ENCODE measurements at places on chromosomes 7 and 10.

DNA sequence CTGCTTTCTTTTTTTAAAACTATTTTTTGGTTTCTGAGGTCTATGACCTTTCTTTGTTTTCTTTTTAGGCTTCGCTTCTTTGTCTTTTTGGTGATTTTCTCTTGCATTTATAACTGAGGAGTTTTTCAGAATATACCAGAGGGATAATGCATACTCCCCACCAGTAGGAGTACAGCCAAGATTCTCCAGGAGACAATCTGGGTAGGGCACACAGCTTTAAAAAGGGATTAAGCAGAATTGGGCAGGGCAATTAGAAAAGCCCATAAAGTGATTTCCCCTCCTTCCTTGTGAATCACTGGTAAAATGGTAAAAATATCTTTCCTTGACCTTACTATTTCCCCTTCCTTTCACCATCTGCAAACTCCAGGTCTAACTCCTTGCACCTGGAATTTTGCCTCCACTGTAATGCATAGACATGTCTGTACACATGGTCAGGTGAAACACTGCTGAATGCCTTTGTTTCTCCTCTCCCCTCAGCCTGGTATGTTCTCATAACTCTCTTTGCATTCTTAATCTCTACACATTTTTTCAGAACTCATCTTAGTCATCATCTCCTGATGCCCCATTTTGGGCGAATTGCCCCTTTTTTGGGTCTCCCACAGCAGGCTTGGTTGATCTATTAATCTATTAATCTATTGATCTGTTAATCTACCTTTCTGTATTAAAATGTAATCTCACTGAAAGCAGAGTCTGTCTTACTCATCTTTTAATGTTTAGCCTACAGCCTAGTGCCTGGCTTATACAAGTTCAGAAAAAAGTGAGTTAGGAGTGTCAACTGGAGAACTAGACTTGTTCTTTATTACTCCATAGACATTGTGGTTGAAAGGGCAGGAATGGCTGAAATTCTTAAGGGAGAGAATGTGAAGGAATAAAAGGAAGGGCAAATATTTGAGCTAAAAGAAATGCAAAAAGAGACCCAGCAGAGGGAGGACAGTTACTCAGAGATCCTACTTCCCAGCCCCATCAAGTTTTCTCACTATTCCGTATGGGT, 64.6 kb downstream of the MDFIC start:
- peak; percentile 31 for DNase-seq

GRCh38 chr10:126975221-126975620, 70.0 kb downstream of the DOCK1 start:
- DNase-seq = no peak

- peak; percentile 65 for DNase-seq
Observed at GRCh38 chr10:124032971-124033886, 60.2 kb downstream of the CHST15 start.

- DNase-seq = peak; percentile 42
Observed at GRCh38 chr7:39527296-39527695, 38.9 kb upstream of the YAE1 start.

GRCh38 chr7:77734659-77735421, 38.6 kb downstream of the RSBN1L start:
- peak; percentile 37 for DNase-seq

- DNase-seq = peak; percentile 66
Observed at GRCh38 chr7:74334030-74334429, 44.8 kb downstream of the CLIP2 start.

GRCh38 chr7:111954474-111955381, 251.5 kb downstream of the DOCK4 start:
- no peak for DNase-seq

- DNase-seq = peak; percentile 70
Observed at GRCh38 chr10:30984563-30985328, 46.9 kb downstream of the ZNF438 start.

DNA sequence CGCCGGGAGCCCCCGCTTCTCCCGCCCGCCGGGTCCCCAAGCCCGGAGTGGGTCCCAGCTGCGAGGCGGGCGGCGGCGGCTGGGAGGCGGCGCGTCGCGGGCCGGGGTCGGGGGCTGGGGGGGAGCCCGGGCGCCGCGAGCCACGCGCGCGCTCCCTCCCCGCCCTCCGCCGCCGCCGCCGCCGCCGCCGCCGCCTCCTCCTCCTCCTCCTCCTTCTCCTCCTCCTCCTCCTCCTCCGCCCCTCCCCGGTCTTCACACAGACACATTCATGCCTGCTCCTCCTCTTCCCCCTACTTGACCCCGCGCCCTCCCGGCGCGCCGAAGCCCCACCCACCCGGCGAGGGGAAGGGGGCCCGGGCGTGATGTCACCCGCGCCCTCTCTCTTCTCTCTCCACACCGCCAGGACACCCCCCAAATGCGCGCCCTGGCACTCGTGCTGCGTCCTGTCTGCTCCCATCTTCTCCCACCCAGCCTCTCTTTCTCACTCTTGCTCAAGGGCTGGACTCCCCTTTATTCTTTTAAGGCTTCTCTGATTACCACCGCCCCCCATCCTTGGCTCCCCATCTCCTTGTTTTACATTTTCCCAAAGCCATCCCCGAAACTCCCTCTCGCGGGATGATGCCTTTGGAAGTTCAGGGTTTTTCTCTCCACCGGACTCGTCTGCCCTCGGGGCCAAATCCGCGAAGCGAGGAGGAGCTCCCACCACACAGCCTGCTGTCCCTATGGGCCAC, 967 bp upstream of the GLI3 start:
- peak; percentile 84 for DNase-seq

- no peak for DNase-seq
Observed at GRCh38 chr7:158051776-158052175, 535.8 kb downstream of the PTPRN2 start.

DNA sequence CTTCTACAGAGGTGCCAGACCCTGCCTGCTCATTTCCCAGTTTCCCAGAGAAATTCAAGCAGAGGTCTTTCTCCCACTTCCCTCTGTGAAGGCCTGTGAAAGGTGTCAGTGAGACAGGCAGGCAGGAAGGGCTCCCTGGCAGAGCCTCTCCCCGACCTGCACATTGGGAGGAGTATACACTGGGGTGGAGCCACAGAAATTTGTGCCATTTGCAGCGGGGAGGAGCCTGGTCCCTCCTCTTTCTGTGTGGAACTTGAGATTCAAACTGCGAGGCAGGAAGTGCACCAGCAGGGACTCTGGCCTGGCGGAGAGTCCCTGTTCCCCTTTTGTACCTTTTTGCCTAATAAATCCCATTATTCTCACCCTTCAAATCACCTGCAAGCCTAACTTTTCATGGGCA, 54.6 kb upstream of the OPN4 start:
- no peak for DNase-seq

DNA sequence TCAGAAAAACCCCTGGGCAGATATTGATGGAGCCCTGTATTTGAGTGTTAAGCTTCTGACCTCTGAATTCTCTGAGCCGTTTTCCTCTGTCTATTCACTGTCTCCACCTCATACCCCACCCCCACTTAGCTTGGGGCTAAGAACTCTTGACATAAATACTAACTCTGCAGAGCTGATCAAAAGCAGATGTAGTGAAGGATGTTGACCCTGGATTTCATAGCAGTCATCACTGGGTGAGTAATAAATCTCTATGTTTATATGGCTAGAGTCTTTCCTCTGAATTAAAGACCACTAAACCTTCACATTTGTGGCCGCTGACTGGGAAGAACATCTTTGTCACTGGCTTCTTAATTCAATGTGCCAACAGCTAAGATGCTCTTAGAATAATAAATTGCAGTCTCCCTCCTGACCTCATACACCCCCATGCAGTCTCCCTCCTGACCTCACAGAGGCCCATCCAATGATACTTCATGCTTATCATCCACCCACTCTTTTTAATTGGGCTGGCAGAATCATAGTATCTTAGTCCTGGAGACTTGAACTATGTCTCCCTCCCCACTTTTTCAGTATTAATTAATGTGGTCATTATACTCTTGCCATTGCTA, 78.0 kb upstream of the MACROH2A2 start:
- DNase-seq = peak; percentile 91

DNA sequence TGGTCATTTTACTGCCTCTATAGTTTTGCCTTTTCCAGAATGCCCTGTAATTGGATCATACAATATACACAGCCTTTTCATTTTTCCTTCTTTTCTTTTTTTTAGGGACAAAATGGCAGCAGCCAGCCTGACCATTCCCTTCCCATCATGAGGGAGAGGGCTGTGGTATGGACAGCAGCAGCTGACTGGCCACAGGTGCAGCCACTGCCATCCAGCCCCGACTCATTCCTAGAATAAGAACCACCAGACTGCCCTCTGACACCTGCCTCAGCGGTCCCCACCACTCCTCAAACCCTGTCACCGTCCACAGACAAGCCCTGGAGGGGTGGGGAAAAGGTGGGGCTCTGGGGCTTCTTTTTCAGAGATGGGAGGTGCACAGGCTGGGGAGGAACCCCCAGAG, 92.8 kb downstream of the EPDR1 start:
- DNase-seq = no peak

GRCh38 chr10:13100349-13101294, 659 bp downstream of the OPTN start:
- DNase-seq = peak; percentile 49

DNA sequence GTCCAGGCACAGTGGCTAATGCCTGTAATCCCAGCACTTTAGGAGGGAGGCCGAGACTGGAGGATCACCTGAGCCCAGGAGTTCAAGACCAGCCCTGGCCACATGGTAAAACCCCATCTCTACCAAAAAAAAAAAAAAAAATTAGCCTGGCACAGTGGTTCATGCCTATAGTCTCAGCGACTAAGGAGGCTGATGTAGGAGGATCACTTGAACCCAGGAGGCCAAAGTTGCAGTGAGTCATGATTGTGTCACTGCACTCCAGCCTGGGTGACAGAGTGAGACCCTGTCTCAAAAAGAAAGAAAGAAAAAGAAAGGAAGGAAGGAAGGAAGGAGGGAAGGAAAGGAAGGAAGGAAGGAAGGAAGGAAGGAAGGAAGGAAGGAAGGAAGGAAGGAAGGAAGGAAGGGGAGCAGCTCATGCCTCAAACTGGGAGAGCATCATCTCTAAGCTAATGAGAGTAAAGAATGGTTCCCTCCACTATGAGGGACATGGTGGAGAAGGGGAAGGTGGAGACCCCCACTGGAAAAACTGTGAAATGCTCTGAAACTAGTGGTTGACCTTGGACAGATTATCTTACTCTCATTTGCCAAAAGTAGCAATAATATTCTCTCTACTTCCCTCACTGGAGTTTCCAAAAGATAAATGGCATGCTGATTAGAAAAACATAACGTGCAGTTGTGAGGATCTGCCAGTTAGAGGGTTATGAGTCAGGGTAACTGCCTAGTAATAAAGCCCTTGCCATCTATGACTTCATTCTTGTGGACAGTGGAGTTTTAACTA, 16.8 kb downstream of the GIMAP5 start:
- no peak for DNase-seq

- no peak for DNase-seq
Observed at GRCh38 chr10:1498746-1499358, 238.5 kb downstream of the ADARB2 start.

DNA sequence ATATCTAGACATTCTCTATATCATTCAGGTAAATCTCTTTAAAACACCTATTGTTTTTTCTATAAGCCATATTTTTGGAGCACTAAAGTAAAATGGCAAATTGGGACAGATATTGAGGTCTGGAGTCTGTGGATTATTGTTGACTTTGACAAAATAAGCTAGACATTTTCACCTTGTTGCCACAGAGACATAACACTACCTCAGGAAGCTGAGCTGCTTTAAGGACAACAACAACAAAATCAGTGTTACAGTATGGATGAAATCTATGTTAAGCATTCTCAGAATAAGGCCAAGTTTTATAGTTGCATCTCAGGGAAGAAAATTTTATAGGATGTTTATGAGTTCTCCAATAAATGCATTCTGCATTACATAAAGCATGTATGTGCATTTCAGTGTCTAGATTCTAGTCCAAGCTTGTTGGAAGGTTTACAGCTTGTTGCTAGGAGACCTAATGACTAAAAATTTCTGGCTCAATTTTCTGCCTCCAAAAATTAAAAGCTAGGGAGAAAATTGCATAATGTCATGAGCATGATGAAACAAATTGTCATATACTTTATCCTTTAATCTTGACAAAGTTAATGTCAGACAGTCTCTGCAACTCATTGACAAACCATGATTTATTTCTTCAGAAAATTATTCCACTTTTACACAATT, 18.3 kb downstream of the LIPM start:
- DNase-seq = peak; percentile 74

DNA sequence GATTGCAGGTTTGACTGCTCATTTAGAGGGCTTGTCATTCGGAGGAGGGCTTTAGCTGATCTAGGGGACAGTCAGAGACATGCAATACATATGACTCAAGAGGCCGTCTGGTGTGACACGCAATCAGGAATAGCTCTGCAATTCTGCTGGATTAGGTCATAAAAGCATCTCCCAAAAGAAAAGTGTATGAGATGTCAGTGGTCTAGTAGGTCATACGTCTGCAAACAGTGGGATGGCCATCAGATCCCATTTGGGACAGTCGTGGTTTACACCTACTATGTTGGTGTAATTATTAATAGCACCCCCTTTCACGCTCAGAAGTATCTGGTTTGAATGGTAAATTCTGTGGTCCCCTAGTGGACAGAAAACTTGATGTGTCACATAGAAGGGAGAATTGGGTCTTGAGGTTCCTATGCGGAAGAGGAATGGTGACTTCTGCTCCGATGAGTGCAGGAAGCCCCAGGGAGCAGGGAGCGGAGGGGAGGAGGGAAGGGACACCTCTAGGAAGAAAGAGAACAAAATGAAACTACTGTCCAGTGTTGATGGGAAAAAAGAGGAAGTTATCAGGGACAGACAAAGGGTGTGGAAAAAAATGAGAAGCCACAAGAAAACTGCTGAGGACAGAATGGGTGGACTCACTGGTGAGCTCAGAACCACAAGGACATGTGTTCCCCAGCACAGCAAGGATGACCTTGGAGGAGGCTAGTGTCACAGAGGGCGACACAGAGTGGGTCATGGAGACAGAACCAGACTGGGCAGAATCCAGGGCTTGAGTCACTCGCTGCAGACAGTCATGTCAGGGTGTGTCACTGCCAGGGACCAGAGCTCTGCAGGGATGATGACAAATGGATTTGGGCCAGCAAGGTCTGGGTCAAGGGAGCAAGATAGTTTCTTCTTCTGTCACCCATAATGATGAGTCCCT, 59.9 kb downstream of the MAP3K8 start:
- DNase-seq = peak; percentile 32

DNA sequence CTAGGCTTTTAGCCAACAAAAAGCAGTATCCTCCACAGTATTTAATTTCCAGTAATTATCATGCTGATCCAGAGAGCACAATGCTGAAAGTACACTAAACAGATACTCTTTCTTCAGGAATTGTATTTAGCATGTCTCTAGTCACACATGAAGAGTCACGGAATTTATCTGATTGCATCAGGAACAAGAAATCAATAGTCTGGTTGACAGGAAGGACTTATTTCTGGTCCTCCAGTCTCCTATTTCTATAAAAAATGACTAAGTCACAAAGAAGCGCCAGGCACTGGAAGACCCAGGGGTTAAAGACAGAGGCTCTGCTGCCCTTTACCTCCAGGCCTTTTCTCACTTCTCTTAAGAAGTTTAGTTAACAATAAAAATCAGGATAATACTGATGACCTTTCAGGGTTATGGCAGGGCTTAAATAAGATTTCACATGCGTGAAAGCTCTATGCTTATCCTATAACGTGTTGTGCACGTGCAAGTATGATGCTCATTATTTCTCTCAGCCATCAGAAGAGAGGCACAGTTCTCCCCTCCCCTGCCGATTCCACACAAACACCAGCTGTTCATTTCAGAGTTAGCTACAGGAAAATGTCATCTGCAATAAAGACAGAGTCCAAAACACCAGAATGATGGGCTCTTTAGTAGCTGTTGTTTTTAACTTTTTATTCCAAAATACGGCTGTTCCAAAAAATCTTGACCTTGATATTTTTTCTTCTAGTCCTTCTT, 36.9 kb downstream of the SLC26A4 start:
- no peak for DNase-seq
